ENCODE measurements at places on chromosomes 1 and 21.

GRCh38 chr1:118185084-118185832 is at the start of gene SPAG17:
SPAG17 (minus strand) TSS chr1:118185228; CDS start chr1:118185157, 71 bp downstream.
- peak; percentile 8 for DNase-seq

- DNase-seq, result no peak
These were observed 42.0 kb downstream of the CXADR start for GRCh38 chr21:17554679-17555465.

DNA sequence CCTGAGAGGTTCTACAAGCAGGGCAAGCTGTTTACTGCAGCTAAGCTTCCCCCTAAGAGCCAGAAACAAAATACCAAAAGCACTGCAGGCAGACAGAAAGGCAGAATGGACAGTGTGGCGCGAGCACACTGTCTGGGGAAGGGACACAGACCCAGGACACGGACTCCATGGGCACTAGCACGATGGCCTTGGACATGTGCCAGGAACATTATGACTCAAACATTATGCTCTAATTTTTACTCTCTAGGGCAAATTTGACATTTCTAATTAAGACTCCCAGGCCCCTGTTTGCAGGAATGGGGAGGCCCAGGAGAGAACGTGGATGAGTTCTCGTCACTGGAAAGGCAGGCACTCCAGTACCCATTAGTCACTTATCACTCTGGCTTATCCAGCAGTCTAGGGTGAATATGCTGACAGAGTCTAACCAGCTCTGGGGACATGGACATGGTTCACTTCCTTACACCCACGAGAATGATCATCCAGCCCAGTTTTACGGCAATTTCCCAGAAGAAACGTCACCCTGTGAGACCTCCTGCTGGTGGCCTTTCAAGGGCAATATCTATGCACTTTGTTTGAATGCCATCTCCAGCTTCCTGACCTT is 45.1 kb downstream of the CAPN8 start:
- no peak for DNase-seq

GRCh38 chr1:226496453-226497015 is 52.0 kb upstream of the STUM start:
- DNase-seq, result no peak

DNA sequence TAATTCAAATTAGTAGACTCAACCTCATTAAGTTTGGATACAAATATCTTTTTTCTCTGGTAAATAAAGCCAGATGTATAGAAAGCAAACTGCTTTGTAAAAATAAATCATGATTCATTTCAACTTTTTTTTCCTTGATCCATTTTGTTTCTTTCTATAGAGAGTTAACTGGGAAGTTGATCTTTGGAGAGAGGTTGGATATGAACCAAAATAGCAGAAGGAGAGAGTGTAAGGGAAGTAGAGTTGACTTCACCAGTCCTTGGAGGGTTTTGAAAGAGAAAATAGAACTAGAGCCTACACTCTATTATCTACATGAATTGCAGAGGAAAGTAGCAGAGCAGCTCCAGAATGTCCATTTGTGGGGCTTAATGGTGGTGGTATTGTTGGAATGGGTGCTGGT is 243.8 kb downstream of the ADGRL2 start:
- no peak for DNase-seq

GRCh38 chr1:218425647-218426342 is 80.7 kb downstream of the TGFB2 start:
- no peak for DNase-seq

GRCh38 chr1:245370905-245371581 is 216.3 kb downstream of the KIF26B start:
- DNase-seq, result no peak

- no peak for DNase-seq
These were observed 39.5 kb downstream of the CACNA1E start for GRCh38 chr1:181522864-181523263.

DNA sequence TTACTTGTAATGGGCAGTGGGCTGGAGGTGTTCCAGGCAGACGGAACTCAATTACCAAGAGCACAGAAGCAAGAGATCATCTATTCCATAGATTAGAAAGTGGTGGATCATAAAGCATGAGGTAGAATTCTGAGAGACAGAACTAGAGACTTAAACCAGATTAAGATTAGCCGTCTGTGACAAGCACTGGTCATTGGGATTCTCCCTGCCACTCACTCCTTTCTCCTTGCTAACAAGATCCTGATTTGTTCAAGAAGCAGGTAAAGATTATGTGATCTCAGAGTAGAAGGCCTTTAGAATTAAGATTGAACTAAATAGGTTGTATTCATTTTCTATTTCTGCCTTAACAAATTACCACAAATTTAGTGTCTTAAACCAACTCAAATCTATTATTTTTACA is 1.5 kb upstream of the HSPA13 start:
- DNase-seq, result no peak

- no peak for DNase-seq
These were observed 116.6 kb downstream of the SETD4 start for GRCh38 chr21:35943752-35944151.

DNA sequence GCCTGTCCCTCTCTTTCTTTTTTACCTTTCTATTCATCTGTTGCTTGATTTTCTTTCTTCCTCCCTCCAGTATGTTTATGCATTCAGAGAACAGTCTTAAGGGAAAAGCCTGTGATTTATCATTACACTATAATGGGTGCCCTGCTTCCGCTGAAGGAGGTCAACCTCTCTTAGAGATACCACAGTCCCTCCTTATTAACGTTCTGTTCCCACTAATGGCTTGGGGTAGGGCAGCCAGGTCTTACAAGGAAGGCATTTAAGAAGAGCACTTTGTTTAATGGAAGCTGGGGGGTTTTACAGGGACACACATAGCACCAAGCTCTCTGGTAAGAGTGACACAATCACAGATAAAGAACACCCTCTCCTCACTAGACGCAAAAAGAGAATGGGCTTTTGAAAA is 523.5 kb downstream of the NUF2 start:
- DNase-seq, result no peak

GRCh38 chr1:204139088-204139487 is 12.8 kb downstream of the ETNK2 start:
- no peak for DNase-seq

GRCh38 chr1:169115891-169116585 is 9.5 kb downstream of the ATP1B1 start:
- DNase-seq, result peak; percentile 40

GRCh38 chr1:244599937-244600350 is 53.0 kb upstream of the DESI2 start:
- peak; percentile 64 for DNase-seq

GRCh38 chr1:116832932-116833578 is 76.7 kb upstream of the PTGFRN start:
- DNase-seq, result no peak

- DNase-seq, result peak; percentile 28
These were observed 642 bp upstream of the ST3GAL3 start for GRCh38 chr1:43706598-43707189.

- DNase-seq, result peak; percentile 32
These were observed 816 bp downstream of the E2F2 start for GRCh38 chr1:23530087-23530746.

DNA sequence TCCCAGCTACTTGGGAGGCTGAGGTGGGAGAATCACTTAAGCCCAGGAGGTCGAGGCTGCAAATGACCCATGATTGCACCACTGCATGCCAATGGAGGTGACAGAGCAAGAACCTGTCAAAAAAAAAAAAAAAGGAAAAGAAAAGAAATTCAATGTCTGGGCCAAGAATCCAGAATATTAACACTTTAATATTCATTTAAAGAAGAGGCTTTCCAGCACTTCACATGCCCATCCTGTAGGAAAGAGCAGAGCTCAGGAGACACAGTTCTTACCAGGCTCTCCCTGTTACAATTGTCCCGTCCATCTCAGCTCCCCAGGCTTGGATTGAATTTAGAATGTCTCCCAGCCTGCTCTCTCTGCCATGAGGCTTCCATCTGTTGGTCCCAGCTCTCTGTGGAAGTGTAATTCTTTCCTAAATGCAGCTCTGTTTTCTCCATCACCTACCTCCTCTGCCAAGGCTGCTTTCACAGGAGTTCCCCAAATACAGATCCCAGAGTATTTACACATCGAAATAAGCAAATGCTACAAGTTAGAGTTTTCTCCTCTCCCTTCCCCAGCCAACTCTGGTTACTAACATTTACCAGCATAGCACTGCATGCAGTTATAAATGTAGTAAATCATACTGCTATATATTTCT is 116.6 kb upstream of the CDC42BPA start:
- no peak for DNase-seq

DNA sequence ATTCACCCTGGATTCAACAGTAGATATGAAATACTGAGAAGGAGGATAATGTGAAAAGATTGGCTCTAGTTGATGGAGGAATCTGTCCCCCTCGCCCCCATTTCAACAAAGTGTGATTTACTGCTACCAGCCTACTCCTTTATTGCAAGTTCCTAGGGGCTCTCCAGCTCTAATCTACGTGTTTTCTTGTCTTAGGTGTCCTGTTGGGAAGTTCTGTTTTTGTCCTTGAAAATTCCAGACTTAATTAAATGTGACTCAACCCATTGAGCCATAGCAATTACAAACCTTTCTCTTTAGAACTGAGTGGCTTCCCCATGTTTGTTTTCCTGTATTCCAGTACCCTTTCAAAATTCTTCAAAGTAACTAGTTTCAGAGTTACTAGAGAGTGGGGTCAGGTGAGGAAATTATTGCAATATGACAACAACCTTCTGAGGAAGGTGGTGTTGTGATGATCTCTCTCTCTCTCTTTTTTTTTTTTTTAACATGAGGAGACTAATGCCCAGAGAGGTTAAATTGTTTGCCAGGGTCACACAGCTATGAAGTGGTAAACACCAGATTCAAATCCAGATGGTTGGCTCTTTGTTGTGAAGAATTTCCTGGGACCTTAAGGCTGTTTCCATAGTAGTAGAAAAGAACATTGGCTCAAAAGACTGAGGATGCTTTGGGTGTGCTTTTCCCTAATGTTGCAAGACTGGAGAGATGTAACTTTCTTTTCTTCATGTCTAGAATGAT is 3.5 kb downstream of the RGL1 start:
- no peak for DNase-seq

- no peak for DNase-seq
These were observed 45.5 kb downstream of the PRDM15 start for GRCh38 chr21:41833497-41834115.

DNA sequence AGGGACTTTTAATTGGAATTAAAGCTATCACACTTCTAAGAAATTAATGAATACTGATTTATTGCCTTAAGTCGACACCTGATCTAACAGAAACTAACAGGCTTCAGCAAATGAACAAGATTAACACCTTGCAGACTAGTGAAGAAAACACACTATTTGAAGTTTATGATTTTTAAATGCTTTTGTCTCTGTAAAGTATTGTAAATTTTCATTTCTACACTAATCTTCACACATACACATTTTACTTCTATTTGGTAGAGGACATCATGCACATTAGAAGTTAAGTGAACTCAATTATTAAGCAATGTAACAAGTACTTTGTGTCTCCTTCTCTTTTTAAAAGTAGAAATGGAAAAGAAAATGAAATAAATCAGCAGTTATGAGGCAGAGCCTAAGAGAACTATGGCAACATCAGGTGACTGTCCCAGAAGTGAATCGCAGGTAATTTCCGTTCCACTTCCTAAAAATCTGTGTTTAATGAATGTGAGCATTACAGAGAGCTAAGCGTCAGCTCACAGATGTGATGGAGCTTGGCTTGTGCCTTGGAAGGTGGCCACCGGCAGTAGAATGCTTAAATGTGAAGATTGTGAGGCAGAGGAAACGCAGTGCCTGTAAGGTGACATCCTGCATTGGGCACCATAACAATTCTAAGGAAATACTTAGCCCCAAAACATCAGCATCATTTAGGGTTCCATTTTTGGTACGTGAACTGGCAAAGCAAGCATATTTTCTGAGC is 1.2 kb downstream of the PRMT2 start:
- no peak for DNase-seq

DNA sequence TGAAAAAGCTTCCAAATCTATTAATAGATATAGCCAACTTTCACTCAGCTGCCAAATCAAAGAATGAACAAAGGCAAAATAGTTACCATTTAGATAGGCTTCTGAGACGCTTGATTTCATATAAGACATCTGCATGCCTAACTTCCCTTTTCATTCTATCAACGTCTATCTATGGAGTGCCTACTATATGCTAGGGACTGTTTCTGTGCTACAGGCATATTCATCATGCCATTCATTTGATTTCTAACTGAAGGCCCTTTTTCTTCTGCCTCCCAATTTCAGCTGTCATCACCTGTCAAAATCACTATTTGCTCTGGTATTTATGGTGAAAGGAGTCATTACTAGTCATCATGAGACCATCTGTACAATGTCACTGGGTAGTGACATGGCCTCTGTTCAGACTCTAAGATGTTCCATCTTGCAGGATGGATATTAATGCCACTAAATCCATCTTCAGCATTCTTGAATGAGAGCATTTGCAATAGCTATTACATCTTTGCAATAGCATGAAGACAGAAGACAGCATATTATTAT is 4.3 kb upstream of the KRTAP13-1 start:
- no peak for DNase-seq

- no peak for DNase-seq
These were observed 226.2 kb downstream of the AKT3 start for GRCh38 chr1:243623841-243624240.

DNA sequence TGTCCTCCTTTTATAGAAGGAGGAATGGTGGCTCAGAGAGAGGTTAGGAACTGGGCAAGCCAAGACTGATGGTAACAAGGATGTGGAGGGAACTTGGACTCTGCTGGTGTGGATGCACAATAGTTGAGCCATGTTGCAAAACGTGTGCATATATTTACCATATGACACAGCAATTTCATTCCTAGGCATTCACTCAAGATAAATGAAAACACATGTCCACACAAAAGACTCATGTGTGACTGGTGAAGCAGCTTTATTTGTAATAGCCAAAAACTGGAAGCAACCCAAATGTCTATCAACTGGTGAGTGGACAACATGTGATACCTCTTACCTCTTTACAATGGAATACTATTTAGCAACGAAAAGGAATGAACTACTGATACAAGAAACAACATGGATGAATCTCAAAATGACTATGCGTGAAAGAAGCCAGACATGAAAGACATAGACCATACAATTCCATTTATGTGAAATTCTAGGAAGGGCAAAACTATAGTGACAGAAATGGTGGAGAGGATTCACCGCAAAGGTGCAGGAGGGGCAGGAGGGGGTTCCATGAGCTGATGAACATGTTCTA is 36.2 kb downstream of the CAMK2N1 start:
- DNase-seq, result no peak

DNA sequence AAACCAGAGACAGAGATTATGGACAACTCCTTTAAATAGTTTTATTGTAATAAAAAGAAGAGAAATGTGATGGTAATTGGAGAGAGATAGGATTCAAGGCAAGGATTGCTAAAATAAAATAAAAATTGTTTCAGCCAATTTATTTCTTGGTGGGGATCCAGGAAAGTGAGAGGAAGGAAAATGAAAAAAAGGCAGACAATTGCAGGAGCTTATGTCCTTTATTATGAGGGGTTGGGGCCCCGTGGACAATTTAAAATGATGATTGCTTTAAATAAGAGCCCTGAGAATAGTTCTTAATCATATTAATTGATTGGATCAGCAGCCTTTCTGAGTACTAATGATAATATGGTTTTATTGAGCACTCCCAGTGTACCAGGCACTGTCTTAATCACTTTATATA is 40.2 kb downstream of the RGS2 start:
- DNase-seq, result no peak

DNA sequence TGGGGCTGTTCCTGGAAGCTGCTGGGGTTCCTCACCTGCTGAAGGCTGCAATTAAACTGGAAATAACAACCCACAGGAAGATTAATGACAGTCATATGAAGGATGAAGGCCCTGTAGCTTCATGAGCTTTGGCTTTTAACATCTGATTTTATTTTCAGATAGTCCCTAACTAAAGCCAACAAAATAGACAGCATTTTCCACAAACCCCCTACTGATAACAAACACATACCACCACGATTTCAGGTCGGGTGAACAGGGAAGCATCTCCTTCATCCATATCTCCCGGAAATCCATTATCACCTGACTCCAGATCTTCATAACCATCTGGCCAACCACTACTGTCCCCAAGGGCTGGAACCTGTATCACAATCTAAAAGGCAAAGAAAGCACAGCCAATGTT is 169.6 kb downstream of the TGFBR3 start:
- DNase-seq, result no peak
